ENCODE measurements at places on chromosomes 6 and 20.

- DNase-seq: peak; percentile 86
These were observed at the start of gene TAF4 for GRCh38 chr20:62065674-62066338. TSS of gene TAF4 (minus strand) at chr20:62065881. CDS start at chr20:62065810, 71 bp downstream.

DNA sequence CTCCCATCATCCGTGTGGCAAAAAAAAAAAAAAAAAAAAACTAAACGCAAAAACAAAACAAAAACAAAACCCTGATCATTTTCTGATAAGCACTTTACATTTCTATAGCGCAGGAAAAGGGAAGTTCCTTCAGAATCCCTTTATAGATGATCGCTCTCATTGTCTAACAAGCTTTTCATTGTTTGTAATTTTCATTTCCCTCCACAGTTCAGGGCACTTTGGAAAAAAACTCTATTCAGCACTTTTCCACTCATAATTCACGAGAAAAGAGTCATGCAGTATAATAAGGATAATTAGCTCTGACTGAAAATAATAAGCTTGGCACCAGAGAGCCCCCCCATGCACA lies 89.4 kb upstream of the ATXN1 start:
- DNase-seq: no peak

GRCh38 chr6:88574031-88574430 lies 389.4 kb downstream of the RNGTT start:
- no peak for DNase-seq

DNA sequence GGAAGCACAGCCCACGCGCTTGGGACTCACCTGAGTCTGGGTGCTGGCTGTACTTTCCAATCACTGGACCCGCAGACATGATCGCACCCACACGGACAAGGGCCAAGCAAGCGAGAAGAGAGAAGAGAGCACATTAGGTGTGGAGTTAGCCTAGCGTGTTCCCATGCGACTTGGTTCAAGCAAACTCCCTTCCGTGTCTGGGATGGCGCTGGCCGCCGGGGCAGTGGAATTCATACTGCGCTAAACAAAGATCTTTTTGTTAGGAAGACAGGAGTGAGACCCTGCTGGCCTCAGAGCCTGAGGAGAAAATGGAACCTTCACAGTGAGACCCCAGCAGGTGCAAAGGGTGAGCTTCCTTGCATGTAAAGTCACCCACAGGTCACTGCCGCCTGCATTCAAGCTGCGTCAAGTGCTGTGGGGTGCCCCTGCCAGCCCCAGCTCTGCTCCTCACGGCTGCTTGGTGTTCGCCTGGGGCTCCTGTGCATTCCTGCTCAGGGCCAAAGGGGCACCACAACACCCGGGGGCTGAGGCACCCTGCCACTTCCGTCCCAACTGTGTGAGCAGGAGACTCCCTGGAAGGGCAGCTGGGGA lies 26.4 kb downstream of the PSMG4 start:
- no peak for DNase-seq

DNA sequence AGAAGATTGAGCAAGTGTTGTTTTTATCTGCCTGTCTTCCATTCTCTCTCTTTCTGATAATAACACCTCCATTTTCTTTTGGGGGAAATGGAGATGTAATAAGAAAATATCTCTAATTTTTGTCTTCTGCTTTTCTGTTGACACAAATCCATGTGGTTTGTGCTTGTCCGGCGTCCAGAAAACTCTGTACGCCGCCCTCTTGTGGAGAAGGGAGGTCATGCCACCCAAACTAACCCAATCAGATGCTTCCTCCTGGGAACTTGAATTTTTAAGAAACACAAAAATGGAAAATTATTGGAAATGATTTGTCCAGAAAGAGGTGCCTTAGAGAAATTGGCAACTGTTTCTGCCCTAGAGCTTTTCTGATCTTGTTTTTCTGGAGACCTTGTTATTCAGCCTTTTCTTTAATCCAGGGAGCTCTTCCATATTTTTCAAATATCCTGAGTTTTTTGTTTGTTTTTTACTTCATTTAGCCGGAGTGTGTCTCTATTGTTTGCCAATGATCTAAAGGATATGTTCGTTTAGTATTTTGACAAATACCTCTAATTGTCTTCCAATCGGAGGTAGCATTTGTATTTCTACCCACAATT lies 17.8 kb upstream of the FNDC1 start:
- no peak for DNase-seq

DNA sequence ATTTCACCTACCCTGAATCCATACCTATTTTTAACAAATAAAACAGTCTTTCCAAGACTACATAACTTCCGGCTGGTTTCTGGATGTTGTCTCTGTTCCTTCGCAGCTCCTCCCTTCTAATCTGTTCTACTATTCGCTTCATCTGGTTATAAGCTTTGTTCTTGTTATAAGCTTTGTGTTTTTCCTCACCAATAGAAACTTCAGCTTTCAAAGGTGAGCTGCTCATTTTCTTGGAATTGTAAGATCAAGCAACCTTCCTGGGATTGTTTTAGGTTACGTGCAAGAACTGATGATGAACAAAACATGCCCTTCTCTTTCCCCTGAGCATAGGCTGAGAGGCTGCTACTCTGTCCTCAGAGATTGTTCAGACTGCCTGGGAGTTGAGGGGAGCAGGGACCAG lies 2.1 kb downstream of the GFOD1 start:
- no peak for DNase-seq

DNA sequence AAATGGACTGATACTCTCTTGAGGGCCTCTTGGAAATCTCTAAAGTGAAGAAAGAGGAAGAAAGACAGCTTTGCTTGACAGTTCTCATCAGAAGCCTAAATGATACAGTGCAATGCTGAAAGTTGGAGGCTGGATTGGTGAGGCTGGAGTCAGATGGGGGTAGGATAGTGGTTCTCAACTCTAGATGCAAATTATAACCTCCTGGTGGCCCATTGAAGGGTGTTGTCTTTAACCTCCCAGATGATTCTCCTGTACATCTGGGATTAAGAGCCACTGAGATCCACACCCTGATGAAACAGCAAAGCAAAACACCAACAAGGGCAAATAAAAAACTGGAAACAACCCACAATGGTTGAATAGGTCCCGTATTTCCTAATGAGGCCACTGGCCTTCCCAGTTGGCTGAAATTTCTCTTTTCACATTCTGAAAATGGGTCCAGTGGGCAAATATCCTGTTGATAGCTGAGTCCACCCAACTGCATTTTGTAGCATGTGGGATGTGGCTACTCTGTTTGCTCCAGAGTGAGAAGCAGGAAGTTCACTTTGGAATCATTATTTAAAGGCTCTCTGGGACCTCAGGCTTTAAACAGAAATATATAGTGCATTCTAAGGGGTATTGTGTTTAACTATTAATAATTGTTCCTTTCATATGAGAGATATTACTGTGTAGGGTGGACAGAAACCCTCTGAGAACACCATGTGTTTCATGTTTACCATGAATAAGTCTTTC lies 208.1 kb downstream of the SOX4 start:
- no peak for DNase-seq

- no peak for DNase-seq
These were observed 6.0 kb downstream of the PNLDC1 start for GRCh38 chr6:159806021-159806458.

All from GM06990 (cell line).